ENCODE measurements at places on chromosomes 5 and 9. TPM values are rescaled to one million over a fixed set of nuclear protein-coding genes. Genes with fewer than 3 reads are reported as not detected.

The DIMT1 gene
- total RNA-seq, result 20.9 TPM

The EPB41L4B gene
- total RNA-seq, result 10.1 TPM

DNA sequence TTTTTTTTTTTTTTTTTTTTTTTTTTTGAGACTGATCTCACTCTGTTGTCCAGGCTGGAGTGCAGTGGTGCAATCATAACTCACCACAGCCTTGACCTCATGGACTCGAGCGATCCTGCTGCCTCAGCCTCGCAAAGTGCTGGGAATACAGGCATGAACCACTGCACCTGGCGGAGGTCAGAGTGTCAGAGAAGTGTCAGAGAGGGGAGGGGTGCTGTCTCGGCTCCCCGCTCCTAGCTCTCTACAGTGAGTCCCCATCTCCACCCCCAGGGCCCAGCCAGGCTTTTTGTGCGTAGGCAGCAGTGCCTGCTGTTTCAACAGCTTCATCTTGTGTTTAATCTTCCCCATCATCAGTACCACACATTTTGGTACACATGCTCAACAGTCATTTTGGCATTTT, 38.3 kb downstream of the SAR1B start:
- H3K27ac ChIP-seq, result no peak overlapping the region
- H3K4me3 ChIP-seq, result no peak overlapping the region
- H3K36me3 ChIP-seq, result no peaks in the 10 kb centered on the region
- no peaks in the 10 kb centered on the region for H3K4me1 ChIP-seq
- H3K27me3 ChIP-seq, result no peaks in the 10 kb centered on the region
- DNase-seq, result no peak

DNA sequence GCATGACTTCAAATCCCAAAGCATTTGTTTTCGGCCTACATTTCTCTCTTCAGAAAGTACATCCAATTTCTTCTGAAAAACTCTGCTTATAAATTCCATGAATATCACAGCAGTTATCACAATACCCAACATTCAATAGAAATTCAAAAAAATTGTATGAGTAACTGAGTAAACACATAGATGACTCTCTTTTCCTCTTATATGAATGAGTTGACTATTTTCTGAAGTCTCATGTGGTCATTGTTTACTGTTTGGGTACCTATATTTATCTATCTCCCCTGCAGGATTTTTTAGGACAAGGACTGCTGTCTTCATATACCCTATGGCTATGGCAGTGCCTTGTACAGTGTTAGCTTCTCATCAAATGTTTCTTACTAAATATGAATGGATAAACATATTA, 157.1 kb downstream of the HTR1A start:
- no peaks in the 10 kb centered on the region for H3K4me1 ChIP-seq
- H3K27me3 ChIP-seq, result no peaks in the 10 kb centered on the region
- no peak overlapping the region for H3K27ac ChIP-seq

GRCh38 chr5:82884821-82885471, 192.2 kb downstream of the TMEM167A start:
- H3K27ac ChIP-seq, result no peak overlapping the region
- H3K4me1 ChIP-seq, result no peaks in the 10 kb centered on the region
- no peaks in the 10 kb centered on the region for H3K36me3 ChIP-seq
- no peak overlapping the region for H3K4me3 ChIP-seq
- DNase-seq, result no peak

DNA sequence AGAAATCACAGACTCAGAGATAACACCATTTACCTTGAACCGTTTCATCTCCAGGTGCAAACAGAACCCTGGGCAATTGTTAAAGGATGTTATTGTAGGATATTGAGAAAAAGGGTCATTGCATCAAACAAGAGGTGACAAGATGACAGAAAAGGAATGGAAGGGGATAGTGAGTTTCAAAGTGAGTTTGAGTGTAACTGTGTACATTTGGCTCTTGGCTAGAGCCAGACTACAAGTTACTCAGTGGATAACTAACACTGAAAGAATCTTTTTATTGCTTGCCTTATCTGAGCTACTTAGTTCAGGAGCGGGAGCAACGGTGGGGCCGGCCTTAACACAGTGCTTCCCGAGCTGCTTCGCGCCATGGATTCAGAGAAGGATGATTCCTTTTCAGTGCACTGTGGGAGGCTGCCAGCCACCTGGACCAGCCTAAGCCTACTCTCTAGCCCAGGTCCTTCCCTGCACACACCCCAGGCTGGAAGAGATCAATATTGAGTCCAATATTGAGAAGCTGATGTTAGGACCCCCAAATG, 193.4 kb downstream of the ATPSCKMT start:
- no peak for DNase-seq
- no peaks in the 10 kb centered on the region for H3K4me1 ChIP-seq
- no peak overlapping the region for H3K4me3 ChIP-seq
- no peak overlapping the region for H3K27ac ChIP-seq
- no peaks in the 10 kb centered on the region for H3K27me3 ChIP-seq

DNA sequence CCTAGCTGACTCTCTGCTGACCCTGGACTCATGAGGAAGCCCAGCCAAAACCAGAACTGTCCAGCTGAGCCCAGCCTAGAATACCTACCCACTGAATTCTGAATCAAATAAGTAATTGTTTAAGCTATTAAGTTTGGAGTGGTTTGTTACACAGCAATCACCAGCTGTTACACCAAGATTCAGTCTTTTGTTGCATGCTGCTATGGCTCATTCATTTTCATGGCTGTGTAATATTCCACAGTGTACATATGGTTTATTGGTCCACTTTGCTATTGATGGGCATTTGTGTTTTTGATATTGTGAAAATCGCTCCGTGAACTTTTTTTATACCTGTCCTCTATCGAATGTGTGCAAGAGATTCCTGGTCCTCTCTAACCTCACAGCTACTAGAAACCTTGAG, 156.4 kb downstream of the FGF18 start:
- no peak for DNase-seq
- no peak overlapping the region for H3K27ac ChIP-seq
- H3K27me3 ChIP-seq, result no peaks in the 10 kb centered on the region
- peaks cover 8% of the 10 kb centered on the region for H3K4me1 ChIP-seq

DNA sequence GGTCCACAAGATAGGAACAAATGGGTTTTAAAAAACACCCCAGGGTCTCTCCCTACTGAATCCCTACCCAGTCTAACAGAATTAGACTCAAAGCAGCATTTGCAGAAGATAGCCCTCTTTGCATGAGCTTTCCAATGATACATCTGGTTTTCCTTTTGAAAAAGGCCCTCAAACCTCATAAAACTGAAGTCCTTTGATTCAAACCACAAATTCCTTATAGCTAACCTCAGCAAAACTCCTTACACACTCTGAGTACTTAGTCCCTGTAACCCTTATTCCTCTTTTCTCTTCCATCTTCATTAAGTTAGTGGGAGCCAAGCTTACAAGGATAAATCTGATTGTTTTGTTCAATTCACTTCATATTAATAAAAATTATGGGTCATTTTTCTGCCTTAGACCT, 90.5 kb upstream of the TNC start:
- H3K4me1 ChIP-seq, result no peaks in the 10 kb centered on the region
- H3K36me3 ChIP-seq, result no peaks in the 10 kb centered on the region
- no peak overlapping the region for H3K4me3 ChIP-seq
- no peak for DNase-seq
